Stimulated activated CD8-positive, alpha-beta memory T cell treated with anti-CD3 and anti-CD28 coated beads, Interleukin-12 subunit alpha, Interleukin-12 subunit beta, amount 100 ng/mL, for 4 hours (primary cell): ENCODE measurements at places on chromosomes 12 and 14.

- no peak for DNase-seq
These were observed 227.2 kb downstream of the MED13L start for GRCh38 chr12:116050275-116050674.

DNA sequence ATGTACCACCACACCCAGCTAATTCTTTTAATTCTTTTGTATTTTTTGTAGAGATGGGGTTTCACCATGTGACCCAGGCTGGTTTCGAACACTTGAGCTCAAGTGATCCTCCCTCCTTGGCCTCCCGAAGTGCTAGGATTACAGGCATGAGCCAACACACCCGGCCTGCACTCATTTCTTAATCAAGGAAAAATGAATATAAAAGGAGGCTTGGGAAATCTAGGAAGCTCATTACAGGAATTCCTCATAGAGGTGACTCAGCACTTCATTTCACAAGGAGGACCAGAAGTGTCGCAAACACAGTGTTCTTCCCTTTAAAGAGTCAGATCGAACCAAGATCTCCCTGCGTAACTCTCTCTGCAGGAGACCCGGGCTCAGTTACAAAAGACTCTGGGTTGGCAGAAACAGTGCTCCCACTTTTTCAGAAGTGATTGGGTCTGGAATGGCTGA lies 30.3 kb downstream of the NFKBIA start:
- no peak for DNase-seq

GRCh38 chr12:46410495-46410894 lies 37.9 kb upstream of the SLC38A2 start:
- DNase-seq: no peak

DNA sequence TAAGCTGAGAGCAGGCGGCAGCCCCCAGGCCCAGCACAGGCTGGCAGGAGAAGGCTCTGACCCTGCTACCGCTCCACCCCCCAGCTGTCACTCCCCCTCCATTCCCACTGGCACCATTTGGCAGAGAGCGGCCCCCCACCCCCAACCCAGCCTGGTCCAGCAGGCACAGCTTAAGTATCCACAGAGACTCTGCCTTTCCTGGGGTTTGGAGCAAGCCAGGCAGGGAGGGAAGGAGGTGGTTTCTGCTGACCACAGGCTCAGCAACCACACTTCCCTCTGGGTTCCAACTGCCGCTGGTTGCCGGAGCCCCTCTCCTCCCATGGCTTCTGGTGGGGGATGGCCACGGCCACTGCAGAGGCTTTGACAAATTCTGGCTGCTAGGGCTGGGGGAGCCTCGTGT lies 30.5 kb upstream of the CCND2 start:
- DNase-seq: no peak

GRCh38 chr12:69168828-69169227 lies 70.5 kb upstream of the CPSF6 start:
- no peak for DNase-seq

GRCh38 chr12:49944046-49944445 lies 6.5 kb upstream of the AQP2 start:
- DNase-seq: no peak

DNA sequence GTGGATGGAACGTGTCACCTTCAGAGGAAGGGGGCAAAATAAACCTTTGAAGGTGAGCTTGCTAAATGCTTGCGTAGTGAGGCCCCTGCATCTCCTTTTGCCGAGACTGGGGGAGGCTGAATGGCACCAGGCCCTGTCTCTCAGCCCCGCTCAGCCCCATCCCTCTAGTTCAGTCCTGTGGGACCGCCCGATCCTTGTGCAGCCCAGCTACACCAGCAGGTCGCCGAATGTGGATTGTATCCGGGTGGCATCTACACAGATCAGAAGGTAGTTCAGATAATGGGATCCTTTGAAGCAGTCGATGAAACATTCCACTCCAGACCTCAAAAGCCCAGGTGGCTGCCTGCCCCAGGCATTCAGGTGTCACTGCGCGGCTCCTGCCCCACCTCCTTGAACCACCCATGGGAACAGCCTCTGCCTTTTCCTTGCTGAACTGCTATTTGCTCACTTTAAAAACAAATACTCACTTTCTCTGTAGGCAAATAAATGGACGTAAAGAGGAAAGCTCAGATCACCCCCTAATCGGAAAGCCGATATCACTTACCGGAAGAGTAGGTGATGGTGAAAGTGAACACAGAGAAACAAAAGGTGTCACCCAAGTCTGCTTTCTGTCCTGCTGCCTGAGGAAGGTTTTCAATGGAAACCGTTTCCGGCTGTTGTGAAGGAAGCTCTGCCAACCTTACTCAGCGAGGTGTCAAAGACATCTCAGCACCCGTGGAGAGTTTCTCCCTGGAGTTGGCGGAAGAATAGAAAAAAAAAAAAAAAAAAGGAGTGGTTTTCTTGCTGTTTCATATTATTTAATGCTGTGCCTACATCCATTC lies 100.3 kb upstream of the NCOR2 start:
- no peak for DNase-seq

DNA sequence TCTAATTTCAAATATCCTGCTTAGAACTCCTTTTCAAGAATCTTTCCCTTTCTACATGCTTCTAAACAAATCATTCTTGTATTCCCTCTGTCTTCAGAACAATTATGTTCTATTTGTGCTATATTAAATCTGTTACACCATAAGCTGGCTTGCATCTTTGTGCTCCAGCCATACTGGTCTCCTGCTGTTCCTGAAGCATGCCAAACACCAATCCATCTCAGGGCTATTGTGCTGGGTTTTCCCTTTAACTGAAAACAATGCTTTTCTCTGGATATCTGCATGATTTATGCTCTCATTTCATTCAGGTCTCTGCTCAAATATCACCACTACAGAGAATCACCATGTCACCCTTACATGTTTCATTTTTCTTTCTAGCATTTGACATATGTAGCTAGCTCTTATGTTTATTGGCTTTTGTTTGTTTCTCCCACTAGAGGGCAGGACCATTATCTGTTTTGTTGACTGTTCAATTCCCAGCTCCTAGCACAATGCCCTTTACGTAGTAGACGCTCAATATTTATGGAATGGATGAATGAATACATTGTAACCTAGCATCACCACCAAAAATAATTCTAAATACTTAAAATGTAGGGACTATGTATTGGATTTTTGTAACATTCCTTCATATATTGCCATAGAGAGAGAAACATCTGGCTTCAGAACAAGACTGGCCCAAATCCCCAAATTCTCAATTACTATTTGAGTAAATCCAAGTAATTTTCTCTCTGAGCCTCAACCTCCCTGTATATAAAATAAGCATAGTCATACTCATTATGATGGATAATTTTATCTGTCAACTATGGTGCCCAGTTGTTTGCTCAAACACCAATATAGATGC lies 302.0 kb upstream of the SYT1 start:
- no peak for DNase-seq
